ENCODE measurements at places on chromosomes 1 and 21.

- no peak for DNase-seq
Observed at GRCh38 chr1:37040773-37041172, 6.5 kb upstream of the GRIK3 start.

DNA sequence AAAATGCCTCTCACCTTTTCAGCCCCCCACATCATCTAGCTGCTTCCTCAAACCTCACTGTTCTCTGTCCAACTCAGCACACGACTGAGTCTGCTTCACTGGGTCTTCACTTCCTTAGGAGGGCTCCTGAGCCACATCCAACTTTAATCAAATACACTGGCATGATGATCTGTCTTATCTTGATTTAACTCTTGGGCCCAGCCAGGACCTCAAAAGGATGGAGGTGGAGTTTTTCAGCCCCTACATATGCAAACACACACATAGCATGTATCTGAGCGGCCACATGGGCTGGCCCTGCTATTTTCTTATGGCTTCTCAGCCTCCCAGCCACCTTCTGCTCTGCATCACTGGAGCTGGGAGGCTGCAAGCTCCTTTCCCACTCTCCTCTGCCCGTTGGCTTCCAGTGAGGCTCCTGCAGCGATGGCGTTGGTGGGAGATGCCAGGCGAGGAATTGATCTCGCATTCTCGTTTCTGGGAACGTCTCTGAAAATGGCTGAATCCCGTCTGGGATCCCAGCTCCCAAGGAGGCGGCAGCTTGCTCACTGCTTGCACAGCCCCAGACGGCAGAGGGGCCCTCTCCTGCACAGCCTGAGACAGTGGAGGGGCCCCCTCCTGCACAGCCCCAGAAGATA, 1.8 kb upstream of the PRXL2B start:
- no peak for DNase-seq

- no peak for DNase-seq
Observed at GRCh38 chr1:29664711-29665110, 428.4 kb downstream of the PTPRU start.

DNA sequence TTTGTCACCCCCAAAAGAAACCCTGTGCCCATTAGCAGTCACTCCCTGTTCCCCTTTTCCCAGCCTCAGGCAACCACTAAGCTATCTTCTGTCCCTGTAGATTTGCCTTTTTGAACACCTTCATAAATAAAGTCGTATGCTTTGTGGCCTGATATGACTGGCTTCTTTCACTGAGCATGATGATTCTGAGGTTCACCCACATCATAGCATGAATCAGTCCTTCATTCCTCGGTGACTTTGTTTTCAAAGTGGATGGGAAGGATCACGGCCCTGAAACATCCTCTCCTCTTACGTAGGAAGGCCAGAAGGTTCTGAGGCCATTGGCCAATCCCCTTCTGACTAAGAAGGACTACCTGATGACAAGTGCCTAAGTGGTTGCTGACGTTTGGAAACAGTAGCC, 39.1 kb downstream of the NIPAL3 start:
- no peak for DNase-seq

DNA sequence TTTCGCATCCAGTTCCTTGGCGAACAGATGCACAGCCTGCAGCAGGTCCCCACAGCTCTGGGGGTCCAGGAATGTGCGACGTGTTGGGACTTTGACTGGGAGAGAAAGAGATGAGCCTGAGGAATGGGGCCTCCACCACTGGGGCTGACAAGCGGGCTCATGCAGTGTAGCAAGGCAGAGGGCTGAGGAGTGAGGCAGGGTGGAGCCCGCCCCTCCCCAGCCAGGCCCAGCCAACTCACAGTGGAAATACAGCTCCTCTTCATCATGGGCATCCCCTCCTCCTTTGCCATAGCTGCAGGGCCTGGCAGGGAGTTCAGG, 30.7 kb downstream of the CDCA8 start:
- DNase-seq: no peak

- DNase-seq: no peak
Observed at GRCh38 chr1:117436513-117436912, 69.3 kb downstream of the MAN1A2 start.

DNA sequence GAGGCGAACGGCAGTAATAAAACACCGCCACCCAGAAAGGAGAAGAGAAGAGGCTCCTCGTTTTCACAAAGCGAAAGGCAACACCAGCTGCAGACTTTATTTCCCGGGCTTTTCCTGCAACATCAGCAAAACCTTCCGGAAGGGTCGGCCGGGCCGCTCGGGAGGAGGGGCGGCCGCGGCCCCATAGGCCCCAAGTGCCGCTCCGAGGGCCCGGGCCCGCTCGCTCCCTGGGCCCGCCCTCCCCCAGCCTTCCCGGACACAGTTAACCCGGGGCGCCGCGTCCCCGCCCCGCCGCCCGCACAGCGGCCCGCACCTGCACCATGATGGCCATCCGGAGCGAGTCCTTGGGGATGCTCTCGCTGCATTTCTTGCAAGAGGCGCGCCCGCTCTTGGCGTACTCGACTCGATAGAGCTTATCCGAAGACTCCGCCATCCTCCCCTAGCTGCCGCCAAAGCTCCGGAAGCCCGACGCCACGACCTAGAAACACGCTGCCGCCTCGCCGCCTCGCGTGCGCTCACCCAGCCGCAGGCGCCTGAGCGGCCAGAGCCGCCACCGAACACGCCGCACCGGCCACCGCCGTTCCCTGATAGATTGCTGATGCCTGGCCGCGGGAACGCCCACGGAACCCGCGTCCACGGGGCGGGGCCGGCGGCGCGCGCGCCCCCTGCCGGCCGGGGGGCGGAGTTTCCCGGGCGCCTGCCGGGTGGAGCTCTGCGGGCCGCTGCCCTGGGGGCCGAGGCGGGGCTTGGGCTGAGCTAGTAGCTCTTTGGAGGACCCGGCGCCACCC, at the start of gene PARP1:
Gene PARP1 (minus strand): TSS at position 597 of the 788 bp plus-strand sequence. CDS start 164 bp downstream, at position 433.
- peak; percentile 39 for DNase-seq

DNA sequence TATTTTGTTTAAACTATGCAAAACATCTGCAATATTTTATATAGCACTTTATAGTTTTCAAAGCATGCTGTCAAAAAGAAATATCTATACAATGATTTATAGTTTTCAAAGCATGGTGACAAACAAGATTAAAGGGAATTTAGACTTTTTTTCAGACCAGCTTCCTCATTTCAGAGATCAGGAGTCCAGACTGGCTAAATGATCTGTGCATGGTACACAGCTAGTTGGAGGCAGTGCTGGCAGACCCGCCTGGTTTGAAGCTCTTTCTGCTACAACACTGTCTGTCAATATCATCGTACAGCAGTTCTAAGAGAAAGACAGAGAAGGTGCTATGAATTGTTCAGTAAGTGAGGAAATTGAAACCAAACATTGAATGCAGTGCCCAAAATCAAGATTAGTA, 479.0 kb downstream of the PTBP2 start:
- DNase-seq: no peak
